ENCODE measurements at places on chromosomes 7 and 10. TPM values are rescaled to one million over a fixed set of nuclear protein-coding genes. Genes with fewer than 3 reads are reported as not detected.

ACTA2 gene
- total RNA-seq, result 204 TPM

PKD2L1 gene
- total RNA-seq, result 0.39 TPM

AKR1C8 gene
- 1.3 TPM for total RNA-seq

PAX4 gene
- not detected for total RNA-seq

SYCE1 gene
- 2.1 TPM for total RNA-seq

TBRG4 gene
- 49.8 TPM for total RNA-seq

PTPN20 gene
- 0.74 TPM for total RNA-seq

MDFIC gene
- 125 TPM for total RNA-seq

LLCFC1 gene
- total RNA-seq, result not detected

SLC16A12 gene
- total RNA-seq, result 0.22 TPM

ZNRF2 gene
- total RNA-seq, result 17.6 TPM

RAPGEF5 gene
- 55.2 TPM for total RNA-seq

RTKN2 gene
- 0.06 TPM for total RNA-seq

PNLIPRP3 gene
- not detected for total RNA-seq

DNA sequence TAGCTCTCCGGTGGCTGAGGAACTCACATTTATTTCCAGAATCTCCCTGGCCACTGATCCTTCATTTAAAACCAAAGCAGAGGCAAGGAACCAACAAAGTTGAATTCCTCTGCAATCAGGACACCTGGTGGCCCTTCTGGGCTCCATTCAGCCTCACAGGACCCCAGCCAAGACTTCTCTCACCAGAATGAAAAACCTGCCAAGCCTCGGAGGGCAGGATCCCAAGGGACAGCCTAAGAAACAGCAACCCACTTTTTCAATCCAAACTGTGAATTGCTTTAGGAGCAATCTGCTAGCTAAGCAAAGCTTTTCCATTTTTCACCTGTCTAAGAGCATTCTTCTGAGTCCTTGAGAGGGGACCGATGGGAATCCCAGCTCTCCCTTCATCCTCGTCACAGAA is 34.6 kb downstream of the OAT start:
- peak; percentile 20 for DNase-seq

- no peak for DNase-seq
Measured at GRCh38 chr7:114269714-114270113, 144.9 kb upstream of the FOXP2 start.

- no peak for DNase-seq
Measured at GRCh38 chr7:25841575-25841974, 310.4 kb upstream of the NFE2L3 start.

GRCh38 chr7:150451097-150451793 is 815 bp downstream of the GIMAP8 start:
- DNase-seq, result peak; percentile 80

DNA sequence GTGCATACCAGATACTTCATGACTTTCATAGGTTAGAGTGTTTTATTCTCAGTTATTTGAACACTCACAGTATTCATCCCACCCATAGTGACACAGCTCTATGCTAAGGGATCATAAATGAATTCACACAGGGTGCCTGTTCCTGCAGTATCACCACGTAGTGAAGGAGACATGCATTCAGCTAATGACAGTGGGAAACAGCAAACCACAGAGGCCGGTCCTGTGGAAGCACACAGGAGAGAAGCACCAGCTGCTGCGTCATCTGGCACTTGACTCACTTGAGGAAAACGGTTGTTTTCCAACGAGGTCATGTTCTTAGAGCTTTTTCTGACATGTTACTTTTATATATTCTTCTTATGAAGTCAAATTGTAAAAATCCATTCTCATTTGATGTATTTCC is 73.0 kb downstream of the UBE3C start:
- no peak for DNase-seq

DNA sequence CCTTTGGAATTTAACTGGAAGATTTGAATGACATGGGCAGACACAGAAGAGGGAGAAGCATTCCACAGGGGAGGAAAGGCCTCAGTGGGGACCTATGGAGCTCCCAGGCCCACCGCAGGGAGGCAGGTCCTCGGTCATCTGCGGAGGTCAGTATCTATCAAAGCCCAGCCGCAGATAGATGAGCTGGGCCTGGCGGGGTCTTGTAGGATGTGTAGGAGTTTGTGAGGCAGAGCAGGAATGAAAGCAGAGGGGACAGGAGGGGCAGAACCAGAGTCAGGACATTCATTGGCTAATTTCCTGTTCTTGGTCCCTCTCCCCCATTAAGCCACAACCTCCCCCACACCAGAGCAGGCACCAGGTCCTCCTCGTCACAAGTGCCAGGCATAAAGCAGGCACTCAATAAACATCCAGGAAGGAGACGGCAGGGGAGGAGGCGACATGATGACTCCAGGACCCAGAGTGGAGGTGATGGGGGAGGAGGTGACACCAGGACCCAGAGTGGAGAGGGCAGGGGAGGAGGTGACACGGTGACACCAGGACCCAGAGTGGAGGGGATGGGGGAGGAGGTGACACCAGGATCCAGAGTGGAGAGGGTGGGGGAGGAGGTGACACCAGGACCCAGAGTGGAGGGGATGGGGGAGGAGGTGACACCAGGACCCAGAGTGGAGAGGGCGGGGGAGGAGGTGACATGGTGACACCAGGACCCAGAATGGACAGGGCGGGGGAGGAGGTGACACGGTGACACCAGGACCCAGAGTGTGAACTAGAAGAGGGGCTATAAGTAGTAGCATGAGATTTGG is 83.7 kb upstream of the PDGFA start:
- DNase-seq, result no peak

- DNase-seq, result no peak
Measured at GRCh38 chr10:11237571-11237970, 219.9 kb downstream of the CELF2 start.

DNA sequence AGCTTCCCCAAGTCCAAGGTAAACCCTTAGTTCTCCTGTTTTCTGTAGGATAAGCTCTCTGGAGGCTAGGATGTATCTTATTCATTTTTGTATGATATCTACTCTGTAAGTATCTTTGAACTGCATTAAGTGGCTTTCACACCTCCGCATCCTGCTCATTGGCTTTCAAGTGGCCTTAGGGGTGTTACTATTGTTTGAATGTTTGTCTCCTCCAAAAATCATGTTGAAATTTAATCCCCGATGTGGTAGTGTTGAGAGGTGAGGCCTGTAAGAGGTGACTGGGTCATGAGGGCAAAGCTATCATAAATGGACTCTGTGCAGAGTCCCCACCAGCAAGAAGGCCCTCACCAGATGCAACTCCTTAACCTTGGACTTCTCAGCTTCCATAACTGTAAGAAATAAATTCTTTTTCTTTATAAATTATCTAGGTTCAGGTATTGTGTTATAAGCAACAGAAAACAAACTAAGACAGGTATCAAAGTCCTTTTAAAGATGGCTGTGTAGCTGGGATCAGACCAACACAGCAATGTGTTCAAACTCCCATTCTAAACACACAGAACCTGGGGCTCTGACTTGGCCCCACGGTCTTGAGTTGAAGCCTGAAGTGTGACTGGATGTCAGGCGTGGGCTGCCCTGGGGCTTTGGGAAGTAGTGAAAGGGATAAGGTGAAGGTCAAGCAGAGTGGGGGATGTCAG is 25.9 kb downstream of the TBXAS1 start:
- DNase-seq, result no peak

DNA sequence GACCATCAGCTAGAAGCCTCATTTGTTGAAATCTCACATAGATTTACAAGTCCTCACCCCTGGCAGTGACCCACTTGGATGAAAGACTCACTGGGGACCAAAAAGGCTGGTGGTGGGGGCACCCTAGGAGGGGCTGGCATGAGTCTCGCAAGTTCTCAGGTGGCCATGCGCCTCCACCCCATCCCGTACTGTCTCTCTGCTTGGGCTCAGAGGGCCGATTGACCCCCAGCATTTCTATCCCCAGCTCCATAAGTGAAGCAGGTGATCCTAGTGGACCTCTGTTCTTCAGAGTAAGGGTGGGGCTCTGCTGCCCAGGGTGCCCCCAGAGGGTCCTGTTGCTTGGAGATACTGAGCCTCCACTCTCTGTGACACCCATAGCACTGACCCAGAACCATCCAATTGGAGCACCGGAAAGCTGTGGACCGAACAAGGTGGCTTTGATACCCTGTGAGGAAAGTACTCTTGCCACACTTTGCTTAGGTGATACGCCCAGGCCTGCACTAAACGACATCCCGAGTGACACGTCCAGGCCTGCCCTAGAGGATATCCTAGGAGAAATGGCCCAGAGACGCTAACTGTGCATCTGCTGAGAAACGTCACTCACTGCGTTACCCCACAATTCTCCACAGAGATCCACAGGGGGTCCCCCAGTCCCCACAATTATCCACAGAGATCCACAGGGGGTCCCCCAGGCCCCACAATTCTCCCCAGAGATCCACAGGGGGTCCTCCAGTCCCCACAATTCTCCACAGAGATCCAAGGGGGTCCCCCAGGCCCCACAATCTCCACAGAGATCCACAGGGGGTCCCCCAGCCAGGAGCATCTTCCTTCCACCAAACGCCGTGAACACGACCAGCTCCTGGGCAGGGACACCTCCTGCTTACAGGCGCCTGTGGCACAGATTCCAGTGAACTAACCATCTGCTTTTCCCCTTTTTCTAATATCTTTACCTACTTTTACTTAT is 262.9 kb downstream of the PTPRN2 start:
- DNase-seq, result no peak

GRCh38 chr10:58081353-58081752 is 186.3 kb downstream of the IPMK start:
- DNase-seq, result no peak

DNA sequence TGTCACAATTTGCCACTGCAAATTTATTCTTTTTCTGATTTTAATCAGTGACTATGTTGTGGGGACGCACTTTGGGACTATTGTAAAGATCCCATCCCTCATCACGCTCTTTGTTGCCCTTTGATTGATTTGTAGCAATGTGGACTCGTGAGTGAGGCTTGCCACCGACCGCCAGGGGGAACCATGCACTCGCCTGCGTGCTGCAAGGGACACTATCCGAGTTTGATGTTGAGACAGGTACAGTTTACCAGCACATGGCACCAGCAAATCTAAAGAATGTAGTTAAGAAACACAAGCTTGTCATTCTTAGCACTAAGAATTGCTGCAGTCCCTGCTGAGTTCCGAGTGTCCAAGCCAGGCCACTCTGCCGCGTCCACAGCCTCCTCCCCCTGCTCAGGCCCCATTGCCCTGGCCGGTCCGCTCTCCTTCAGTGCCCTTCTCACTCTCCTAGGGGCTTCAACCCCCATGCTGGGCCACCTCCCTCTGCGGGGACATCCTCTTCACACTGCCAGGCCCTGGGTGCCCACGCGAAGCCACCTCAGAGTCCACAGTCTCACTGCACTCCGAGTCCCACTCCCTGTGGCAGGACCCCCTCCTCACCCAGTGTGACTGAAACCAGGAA is 2.0 kb upstream of the SFTPA2 start:
- no peak for DNase-seq

GRCh38 chr10:78982726-78983125 is 86.0 kb upstream of the ZMIZ1 start:
- DNase-seq, result no peak

- no peak for DNase-seq
Measured at GRCh38 chr10:43093423-43094076, 16.7 kb downstream of the RET start.

DNA sequence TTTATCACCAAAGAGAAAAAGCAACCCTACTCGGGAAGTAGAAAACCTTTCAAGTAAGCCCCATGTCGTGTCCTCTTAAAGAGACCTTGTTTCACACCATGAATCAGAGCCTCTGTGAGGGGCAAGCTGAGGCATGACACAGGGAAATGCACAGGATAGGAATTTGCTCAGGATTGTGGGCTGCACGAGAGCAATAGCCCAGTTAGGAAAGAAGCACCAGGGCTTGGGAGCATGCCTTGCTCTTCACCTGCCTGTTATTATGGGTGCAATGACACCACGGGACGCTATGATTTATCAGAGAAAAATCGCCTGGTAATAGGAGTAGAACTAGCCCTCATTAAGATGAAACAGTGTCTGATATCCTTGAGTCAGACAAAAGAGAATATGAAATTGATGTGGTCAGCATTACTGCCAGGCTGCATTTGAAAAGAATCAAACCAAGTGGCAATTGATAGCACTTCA is 562.9 kb upstream of the NRP1 start:
- DNase-seq, result no peak

DNA sequence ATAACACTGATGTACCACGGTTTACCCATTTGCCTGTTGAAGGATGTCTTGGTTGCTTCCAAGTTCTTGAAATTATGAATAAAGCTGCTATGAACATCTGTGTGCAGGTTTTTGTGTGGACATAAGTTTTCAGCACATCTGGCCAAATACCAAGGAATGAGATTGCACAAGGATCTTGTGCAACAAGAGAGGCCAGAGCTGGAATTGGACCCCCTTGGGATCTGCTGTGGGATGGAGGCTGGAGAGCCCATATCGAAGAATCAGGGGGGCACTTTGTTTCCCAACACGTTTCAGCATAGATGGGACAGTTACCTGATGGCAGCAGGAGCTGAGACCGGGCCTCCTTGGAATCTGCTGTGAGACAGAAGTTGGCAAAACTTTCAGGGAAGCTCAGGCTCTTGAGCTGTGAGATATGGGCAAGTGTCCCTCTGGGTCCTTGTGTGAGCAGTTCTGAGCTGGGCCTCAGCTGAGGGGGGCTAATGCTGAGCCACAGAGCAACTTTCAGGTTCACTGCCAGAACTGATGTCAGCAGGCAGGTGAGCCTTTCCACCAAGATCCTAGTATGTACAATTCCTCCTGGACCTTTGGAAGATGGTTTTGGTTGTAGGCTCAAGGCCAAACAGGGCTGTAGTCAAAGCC is 115.2 kb upstream of the RAB18 start:
- no peak for DNase-seq

- no peak for DNase-seq
Measured at GRCh38 chr7:123787220-123788007, 38.6 kb upstream of the WASL start.

GRCh38 chr7:32062150-32062549 is 8.1 kb downstream of the PDE1C start:
- DNase-seq, result no peak

DNA sequence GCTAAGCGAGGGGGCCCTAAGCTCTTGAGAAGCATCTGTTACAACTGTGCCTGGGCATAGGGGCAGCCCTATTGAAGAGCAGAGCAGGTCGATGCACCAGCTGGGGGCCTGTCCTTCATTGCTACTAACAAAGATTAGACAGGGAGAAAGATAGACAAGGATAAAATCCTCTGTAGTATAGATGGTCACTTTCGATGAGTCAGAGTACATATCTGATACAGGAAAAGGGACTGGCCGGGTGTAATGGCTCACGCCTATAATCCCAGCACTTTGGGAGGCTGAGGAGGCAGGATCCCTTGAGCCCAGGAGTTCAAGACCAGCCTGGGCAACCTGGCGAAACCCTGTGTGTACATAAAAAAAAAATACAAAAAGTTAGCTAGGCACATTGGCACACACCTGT is 13.6 kb downstream of the OPTN start:
- no peak for DNase-seq
